ENCODE measurements at places on chromosomes 2 and 18.

DNA sequence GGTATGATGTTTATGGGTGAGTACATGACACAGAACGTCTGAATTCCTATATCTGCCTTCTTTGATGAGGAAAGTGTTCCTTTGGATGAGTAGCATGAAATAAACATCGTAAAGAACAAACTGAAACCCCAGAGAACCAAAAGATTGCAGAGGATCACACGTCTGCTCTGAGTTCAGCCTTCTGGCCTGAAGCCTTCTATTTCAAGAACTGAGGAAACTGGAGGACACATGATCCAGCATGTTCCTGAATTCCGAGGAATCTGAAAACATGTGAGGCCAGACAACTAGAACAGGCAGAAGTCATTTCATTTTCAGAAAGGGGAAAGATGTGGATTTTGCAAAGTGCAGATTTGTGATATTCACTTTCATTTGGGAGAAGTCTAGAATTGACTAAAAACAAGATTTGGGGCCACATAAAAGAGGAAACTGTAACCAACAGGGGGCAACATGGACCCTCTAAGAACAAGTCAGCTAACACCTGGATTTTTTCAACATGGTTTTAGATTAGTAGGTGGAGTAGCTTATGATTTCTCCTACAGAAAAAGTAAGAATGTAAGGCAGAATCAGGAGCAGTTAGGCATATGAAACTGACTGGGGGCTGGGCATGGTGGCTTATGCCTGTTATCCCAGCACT is 8.3 kb downstream of the SULT6B1 start:
- no peak for DNase-seq

DNA sequence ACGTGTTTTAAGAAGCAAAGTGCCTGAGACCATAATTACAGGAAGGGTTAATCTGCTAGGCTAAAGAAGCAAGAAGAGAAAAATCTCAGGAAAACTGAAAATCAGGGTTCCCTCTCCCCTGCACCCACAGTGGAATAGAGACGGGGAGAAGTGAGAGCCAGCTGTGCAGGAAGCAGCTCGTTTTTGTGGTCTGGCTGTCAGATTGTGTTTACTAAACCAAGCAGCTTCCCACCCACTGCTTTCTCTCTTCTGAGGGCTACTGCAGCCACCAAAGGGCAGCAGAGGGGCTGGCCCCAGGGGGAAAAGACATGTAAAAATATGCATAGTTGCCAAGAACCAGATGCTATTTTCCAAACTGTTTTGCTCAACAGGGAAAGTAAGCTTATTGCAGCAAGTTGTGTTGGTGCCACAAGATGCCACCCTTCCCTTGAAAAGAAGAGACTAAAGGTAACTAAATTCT is 72.6 kb upstream of the THUMPD2 start:
- DNase-seq: peak; percentile 59

GRCh38 chr2:203225423-203226039 is 13.3 kb upstream of the CYP20A1 start:
- peak; percentile 53 for DNase-seq

- DNase-seq: no peak
These were observed 65.5 kb upstream of the KLF7 start for GRCh38 chr2:207231106-207231865.

- DNase-seq: no peak
These were observed 261.1 kb downstream of the KCNE4 start for GRCh38 chr2:223313101-223313500.

DNA sequence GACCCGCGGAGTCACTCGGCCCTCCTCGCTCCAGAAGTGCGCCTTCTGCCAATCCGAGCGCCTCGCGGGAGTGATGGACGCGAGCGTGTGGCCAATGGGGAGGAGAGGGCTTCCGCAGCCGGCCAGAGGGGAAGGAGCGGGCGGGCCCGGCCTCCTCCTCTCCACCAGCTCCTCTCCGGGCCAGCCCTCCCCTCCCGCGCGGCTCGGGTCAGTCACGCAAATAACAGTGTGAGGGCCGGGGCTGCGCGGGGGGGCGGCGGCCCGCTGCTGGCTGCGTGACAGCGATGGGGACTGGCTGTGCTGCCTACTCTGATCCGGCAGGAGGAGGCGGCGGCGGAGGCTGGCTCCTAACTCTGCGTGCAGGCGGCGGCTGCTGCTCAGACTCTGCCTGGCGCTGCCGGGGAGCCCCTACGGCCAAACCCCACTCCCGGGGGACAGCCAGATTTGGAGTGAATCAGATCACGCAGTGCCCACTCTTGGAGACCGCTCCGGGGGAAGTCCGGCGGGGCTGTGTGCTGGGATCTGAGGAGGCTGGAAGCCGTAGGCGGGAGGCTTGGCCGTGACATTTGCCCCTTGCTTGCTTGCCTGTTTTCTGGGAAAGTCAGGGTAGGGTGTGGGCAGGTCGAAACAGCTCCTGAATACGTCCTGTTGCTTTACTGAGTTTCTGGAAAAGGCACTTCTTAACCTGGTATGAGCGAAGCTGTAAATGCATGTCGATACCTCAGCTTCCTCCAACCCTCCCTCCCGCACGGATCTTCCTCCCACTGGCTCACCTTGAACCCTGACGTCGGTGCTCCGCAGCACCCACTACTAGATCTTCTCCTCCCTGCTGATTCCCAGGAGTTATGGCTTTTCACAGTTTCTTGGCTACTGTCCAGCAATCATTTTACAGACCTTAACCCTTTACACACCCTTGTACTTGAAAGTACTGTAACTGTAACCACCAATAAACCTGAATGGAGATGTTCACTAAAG is 97.9 kb upstream of the SERTAD2 start:
- DNase-seq: peak; percentile 71

GRCh38 chr2:62456721-62457539 is 49.1 kb downstream of the TMEM17 start:
- peak; percentile 75 for DNase-seq

GRCh38 chr2:150505178-150505577 is 17.7 kb upstream of the RND3 start:
- no peak for DNase-seq

DNA sequence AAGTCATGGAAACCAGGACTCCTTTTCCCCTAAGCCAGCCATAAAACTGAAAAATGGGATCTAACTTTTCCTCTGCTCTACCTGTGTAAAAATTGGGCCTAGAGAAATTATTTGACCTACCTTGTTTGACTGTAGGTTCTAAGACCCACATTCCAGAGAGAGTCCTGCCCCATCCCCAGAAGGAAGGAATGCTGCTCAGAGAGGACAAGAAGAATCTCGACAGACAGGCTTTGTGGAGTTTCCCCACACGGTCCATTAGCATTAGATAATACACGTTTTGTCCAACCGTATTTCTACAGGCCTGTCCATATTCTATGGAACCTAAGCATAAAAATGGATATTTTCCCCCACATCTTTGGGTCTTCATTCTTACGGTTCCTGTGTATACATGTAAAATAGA is 403.3 kb downstream of the METTL4 start:
- DNase-seq: no peak

DNA sequence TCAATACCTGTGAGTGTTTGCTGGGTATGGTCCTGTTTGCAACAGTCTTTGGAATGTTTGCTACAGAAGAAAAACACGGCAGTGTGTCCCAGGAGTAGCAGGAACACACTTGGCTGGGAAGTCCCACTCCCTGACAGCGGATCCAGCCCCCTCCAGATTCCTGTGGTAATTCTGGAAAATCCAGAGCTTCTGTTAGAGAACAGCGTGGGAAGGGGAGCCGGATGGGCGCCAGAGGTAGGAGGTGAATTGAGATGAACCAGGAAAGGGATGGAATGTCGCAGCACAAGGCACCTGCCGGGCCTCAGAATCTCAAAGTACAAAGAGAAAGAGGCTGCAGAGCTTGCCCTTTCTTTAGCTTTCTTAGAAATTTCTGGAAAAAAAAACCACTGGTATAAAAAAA is 221.9 kb downstream of the MYT1L start:
- DNase-seq: no peak

All from choroid plexus epithelial cell (primary cell).